ENCODE measurements at places on chromosomes 1 and 21. TPM values are rescaled to one million over a fixed set of nuclear protein-coding genes. Genes with fewer than 3 reads are reported as not detected.

- DNase-seq = no peak
- H3K4me3 ChIP-seq = no peak overlapping the region
- no peaks in the 10 kb centered on the region for H3K36me3 ChIP-seq
- peaks cover 4% of the 10 kb centered on the region for H3K4me1 ChIP-seq
- no peak overlapping the region for H3K27ac ChIP-seq
- no peaks in the 10 kb centered on the region for H3K27me3 ChIP-seq
These were observed 23.6 kb downstream of the ZBTB18 start for GRCh38 chr1:244074559-244075171.

- DNase-seq = no peak
- H3K4me3 ChIP-seq = no peak overlapping the region
- H3K27me3 ChIP-seq = no peaks in the 10 kb centered on the region
- H3K36me3 ChIP-seq = no peaks in the 10 kb centered on the region
- H3K4me1 ChIP-seq = no peaks in the 10 kb centered on the region
These were observed 26.0 kb downstream of the MACF1 start for GRCh38 chr1:39230261-39231190.

GRCh38 chr1:186429017-186429416 lies 31.9 kb downstream of the PDC start:
- H3K27ac ChIP-seq = no peak overlapping the region
- H3K27me3 ChIP-seq = no peaks in the 10 kb centered on the region
- H3K4me3 ChIP-seq = no peak overlapping the region

CBR3 gene
- 0.12 TPM for total RNA-seq

- H3K36me3 ChIP-seq = no peaks in the 10 kb centered on the region
- no peaks in the 10 kb centered on the region for H3K27me3 ChIP-seq
- DNase-seq = peak; percentile 60
These were observed 78.3 kb downstream of the NDUFS5 start for GRCh38 chr1:39104158-39105060.

DNA sequence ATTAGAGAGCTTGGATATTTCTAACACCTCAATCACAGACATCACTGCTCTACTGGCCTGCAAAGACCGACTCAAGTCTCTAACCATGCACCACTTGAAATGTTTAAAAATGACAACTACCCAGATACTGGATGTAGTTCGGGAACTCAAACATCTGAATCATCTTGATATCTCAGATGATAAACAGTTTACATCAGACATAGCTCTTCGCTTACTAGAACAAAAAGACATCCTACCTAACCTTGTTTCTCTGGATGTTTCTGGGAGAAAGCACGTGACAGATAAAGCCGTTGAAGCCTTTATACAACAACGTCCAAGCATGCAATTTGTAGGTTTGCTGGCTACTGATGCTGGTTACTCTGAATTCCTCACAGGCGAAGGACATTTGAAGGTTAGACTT lies 45.1 kb downstream of the ZYG11B start:
- no peaks in the 10 kb centered on the region for H3K27me3 ChIP-seq
- no peak overlapping the region for H3K27ac ChIP-seq
- no peaks in the 10 kb centered on the region for H3K4me1 ChIP-seq
- no peak for DNase-seq
- no peaks in the 10 kb centered on the region for H3K36me3 ChIP-seq
- no peak overlapping the region for H3K4me3 ChIP-seq

DNA sequence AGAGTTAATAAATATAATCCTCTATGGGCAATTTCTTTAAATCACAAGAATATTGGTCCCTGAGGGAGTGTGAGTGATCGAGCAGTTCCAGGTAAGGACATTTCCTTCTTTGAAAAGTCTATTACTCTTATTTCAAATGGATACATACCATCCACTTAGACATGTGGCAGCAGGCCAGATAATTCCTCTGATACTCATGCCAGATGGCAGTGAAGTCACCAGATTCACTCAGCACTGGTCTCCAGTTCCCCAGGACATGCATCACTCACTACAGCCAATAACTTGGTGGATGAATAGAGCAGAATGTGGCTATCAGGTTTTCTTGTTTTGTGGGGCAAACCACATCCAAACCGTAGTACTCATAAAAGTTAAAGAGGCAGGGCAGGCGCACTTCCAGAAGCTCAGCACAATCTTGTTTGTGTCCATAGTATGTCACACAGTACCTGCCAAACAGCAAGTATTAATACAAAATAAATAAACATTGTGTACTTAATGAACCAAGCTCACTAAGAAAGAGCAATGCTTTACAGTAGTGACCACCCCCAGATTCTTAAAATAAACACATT lies 74.2 kb upstream of the CD53 start:
- no peaks in the 10 kb centered on the region for H3K4me1 ChIP-seq
- no peaks in the 10 kb centered on the region for H3K27me3 ChIP-seq
- no peak overlapping the region for H3K27ac ChIP-seq
- H3K4me3 ChIP-seq = no peak overlapping the region
- no peaks in the 10 kb centered on the region for H3K36me3 ChIP-seq

- H3K4me3 ChIP-seq = no peak overlapping the region
- H3K36me3 ChIP-seq = no peaks in the 10 kb centered on the region
- no peak overlapping the region for H3K27ac ChIP-seq
- peaks cover 37% of the 10 kb centered on the region for H3K4me1 ChIP-seq
- no peaks in the 10 kb centered on the region for H3K27me3 ChIP-seq
These were observed 53.8 kb downstream of the PRDM2 start for GRCh38 chr1:13753636-13754402.

REN gene
- total RNA-seq = 16.2 TPM

- H3K4me1 ChIP-seq = no peaks in the 10 kb centered on the region
- no peaks in the 10 kb centered on the region for H3K36me3 ChIP-seq
- no peaks in the 10 kb centered on the region for H3K27me3 ChIP-seq
These were observed 267.4 kb downstream of the KCNH1 start for GRCh38 chr1:210866532-210866931.

DNA sequence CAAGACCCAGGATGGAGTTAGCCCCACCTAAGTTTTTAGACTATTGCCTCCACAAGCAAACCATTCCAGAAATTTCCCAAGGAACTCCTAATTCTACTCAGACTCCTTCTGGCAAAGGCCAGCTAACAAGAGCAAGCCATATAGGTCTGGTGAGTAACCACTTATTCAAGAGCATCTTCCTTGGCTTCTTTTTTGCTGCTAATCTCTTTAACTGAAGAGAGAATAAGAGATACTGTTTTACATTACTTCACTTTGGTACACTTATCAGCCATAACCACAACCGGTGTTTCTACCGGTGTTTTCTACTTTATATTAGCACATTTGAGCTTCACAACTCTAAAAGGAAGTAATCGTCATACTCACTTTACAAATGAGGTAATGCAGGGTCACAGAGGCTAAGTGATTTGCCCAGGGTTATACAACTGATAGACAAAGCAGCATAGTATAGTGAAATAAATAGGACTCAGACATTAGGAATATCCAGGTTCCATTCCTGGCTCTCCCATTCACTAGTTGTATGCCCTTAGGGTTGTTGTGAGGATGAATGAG lies 1.7 kb upstream of the EPS15 start:
- no peaks in the 10 kb centered on the region for H3K36me3 ChIP-seq
- no peak for DNase-seq
- no peak overlapping the region for H3K4me3 ChIP-seq
- no peaks in the 10 kb centered on the region for H3K27me3 ChIP-seq
- peak overlapping the region; percentile 74 for H3K27ac ChIP-seq

DNA sequence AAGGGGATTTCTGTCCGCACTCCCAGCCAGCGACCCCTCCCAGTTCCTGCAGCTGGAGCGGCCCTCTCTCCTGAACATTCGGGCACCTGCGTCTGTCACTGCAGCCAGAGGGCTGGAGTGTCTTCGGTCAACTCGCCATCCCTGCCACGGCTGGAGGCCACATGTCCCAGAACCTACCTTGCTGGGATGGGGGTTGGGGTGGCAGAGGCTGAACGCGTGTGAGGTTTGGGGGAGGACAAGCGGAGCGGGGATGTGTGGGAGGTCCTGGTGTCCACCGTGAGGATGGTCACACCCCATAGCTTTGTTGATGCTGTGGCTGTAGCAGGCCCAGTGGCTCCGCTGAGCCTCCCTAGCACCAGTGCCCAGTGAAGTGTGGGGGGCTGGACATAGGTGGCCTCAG lies 14.8 kb upstream of the C1orf174 start:
- H3K27ac ChIP-seq = no peak overlapping the region
- no peak for DNase-seq
- H3K36me3 ChIP-seq = no peaks in the 10 kb centered on the region

GRCh38 chr1:160605792-160606479 lies 26.6 kb upstream of the CD84 start:
- no peaks in the 10 kb centered on the region for H3K27me3 ChIP-seq
- DNase-seq = no peak
- H3K4me3 ChIP-seq = no peak overlapping the region
- H3K27ac ChIP-seq = peak overlapping the region; percentile 44

GUCA2A gene
- total RNA-seq = 6.5 TPM

DNA sequence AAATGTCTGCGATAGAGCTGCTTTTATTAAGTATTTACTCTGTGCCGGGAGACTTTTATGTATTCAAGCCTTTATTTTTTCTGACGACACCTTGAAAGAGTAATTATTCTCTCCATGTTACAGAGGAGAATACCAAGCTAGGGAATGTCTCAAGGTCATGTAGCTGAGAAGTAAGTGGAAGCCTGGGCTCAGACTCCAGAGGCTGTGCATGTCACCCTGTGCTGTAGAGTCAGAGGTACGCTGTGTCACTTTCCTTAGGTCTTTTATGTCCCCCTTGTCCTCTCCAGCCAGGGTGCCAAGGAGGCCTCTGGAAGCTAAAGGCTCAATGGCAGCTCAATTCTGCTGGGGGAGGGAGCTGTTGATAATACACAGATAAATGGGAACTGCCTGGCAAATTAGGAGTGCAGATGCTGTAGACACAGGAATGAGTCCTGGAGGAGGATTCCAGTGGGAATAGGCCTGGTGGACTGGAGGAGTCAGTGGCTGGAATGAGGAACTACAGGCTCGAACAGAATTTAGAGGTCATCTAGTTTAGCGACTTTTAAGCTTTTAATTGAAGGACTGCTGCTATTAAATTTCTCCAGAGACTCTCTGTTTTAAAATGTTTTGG lies 9.3 kb upstream of the IL19 start:
- H3K27ac ChIP-seq = no peak overlapping the region
- no peak overlapping the region for H3K4me3 ChIP-seq
- no peaks in the 10 kb centered on the region for H3K4me1 ChIP-seq
- H3K27me3 ChIP-seq = no peaks in the 10 kb centered on the region
- H3K36me3 ChIP-seq = no peaks in the 10 kb centered on the region
- no peak for DNase-seq

DNA sequence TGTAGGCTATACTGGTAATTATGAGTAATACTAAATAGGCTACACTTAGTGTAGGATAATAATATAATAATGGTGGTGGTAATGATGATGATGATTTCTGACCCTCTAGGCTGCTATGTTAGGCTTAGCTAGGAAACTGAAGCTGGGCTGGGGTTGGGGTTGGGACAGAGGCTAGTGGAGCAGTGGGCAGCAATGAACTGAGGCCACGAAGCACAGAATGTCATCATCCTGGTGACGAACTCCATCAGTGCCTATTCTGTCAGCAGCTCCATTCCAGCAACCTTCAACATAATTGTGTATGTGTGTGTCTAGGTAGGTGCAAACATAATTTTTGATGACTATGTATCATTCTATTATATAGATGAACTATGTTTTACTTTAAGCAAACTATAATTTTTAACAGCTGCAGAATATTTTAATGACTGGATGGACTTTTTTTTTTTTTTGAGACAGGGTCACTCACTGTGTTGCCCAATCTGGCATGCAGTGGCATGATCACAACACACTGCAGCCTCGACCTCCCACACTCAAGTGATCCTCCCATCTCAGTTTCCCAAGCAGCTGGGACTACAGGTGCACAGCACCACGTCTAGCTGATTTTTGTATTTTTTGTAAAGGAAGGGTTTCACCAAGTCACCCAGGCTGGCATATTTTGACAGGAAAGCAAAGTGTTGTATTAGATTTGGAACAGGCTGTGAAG lies 12.9 kb upstream of the CLIC4 start:
- H3K27ac ChIP-seq = no peak overlapping the region
- no peak overlapping the region for H3K4me3 ChIP-seq
- DNase-seq = no peak
- peaks cover 17% of the 10 kb centered on the region for H3K4me1 ChIP-seq

GPR25 gene
- total RNA-seq = not detected

- peak; percentile 89 for DNase-seq
These were observed 19.9 kb upstream of the PPP1R15B start for GRCh38 chr1:204431310-204432184.

- no peaks in the 10 kb centered on the region for H3K27me3 ChIP-seq
- no peak overlapping the region for H3K27ac ChIP-seq
- no peak for DNase-seq
- H3K4me3 ChIP-seq = no peak overlapping the region
These were observed 41.2 kb downstream of the TDRD5 start for GRCh38 chr1:179632868-179633267.

LCE2B gene
- not detected for total RNA-seq

DMBX1 gene
- total RNA-seq = not detected

ACOT11 gene
- total RNA-seq = 6.7 TPM

DNA sequence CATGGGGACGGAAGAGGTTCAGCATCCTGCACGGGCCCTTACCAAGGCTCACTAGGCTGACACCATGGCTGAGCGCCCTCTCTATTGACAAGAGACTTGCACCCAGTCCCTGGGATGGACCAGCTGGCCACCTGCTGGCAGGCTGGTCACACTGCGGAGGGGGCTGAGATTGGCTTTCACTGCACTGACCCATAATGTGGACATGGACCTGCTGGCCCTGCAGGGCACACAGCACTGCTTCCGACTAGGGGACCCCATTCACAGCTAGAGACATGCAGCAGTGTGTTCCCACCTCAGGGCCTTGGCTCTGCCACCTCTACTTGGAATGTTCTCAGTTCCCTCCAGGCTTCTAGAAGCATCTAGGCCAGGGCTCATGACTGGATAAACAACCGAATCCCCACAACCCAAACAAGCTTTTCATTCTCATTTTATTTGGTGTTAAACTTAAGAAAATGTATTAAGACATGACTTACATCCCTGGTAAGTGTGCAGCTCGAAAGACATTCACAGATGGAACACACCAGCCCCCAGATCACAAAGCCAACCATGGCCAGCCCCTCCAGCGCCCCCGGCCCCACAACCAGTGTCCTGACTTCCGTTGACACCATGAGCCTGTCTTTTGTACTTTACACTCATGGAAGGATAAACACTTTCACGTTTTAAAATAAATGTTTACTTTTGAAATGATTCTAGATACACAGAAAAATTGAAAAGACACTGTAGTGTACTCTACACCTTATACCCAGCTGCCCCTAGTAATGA lies 9.3 kb upstream of the SRARP start:
- H3K4me1 ChIP-seq = no peaks in the 10 kb centered on the region
- no peaks in the 10 kb centered on the region for H3K36me3 ChIP-seq
- H3K27me3 ChIP-seq = no peaks in the 10 kb centered on the region
- DNase-seq = peak; percentile 68
- no peak overlapping the region for H3K27ac ChIP-seq

- no peaks in the 10 kb centered on the region for H3K4me1 ChIP-seq
These were observed 23.2 kb downstream of the LYST start for GRCh38 chr1:235843461-235843961.

- DNase-seq = no peak
- H3K27me3 ChIP-seq = no peaks in the 10 kb centered on the region
- H3K36me3 ChIP-seq = no peaks in the 10 kb centered on the region
- peaks cover 33% of the 10 kb centered on the region for H3K4me1 ChIP-seq
- H3K27ac ChIP-seq = no peak overlapping the region
- H3K4me3 ChIP-seq = no peak overlapping the region
These were observed 48.4 kb upstream of the ZNF326 start for GRCh38 chr1:89946532-89946931.

SLAMF7 gene
- total RNA-seq = not detected

GRCh38 chr1:211628417-211628816 lies 47.0 kb downstream of the NEK2 start:
- DNase-seq = no peak
- H3K27me3 ChIP-seq = no peaks in the 10 kb centered on the region
- H3K27ac ChIP-seq = no peak overlapping the region
- peaks cover 23% of the 10 kb centered on the region for H3K4me1 ChIP-seq
- no peaks in the 10 kb centered on the region for H3K36me3 ChIP-seq

Data from hepatocyte (in vitro differentiated cells).